BJ (cell line): ENCODE measurements at places on chromosomes 4 and X. TPM values are rescaled to one million over a fixed set of nuclear protein-coding genes. Genes with fewer than 3 reads are reported as not detected.

RASSF6 gene
- polyA plus RNA-seq = not detected in 2 replicates

SPANXN4 gene
- not detected in 2 replicates for polyA plus RNA-seq

GYG2 gene
- 6.5 and 9.3 TPM in 2 replicates for polyA plus RNA-seq

FRG2 gene
- not detected in 2 replicates for polyA plus RNA-seq

RAPGEF2 gene
- polyA plus RNA-seq = 19.6 and 28.3 TPM in 2 replicates

SMS gene
- polyA plus RNA-seq = 26.0 and 43.9 TPM in 2 replicates

MAGEB17 gene
- polyA plus RNA-seq = not detected in 2 replicates

AVPR2 gene
- polyA plus RNA-seq = not detected in 2 replicates

FRMD7 gene
- not detected in 2 replicates for polyA plus RNA-seq

STARD8 gene
- polyA plus RNA-seq = 2.1 and 2.9 TPM in 2 replicates

PCDH19 gene
- polyA plus RNA-seq = 0.01 TPM in 1 of 2 replicates, not detected in the other

CTAG1A gene
- polyA plus RNA-seq = not detected in 2 replicates

SFRP2 gene
- 0.05 TPM in 1 of 2 replicates, not detected in the other for polyA plus RNA-seq

RIBC1 gene
- 0.09 TPM in 1 of 2 replicates, not detected in the other for polyA plus RNA-seq

COQ2 gene
- 14.5 and 21.0 TPM in 2 replicates for polyA plus RNA-seq

NPY1R gene
- not detected in 2 replicates for polyA plus RNA-seq

SSX2B gene
- polyA plus RNA-seq = not detected in 2 replicates

DIPK2B gene
- not detected in 2 replicates for polyA plus RNA-seq

PABPC1L2A gene
- not detected in 2 replicates for polyA plus RNA-seq

STK32B gene
- 5.6 and 11.2 TPM in 2 replicates for polyA plus RNA-seq

FOXR2 gene
- polyA plus RNA-seq = not detected in 2 replicates

CCDC120 gene
- polyA plus RNA-seq = 0.49 and 0.96 TPM in 2 replicates

GABRB1 gene
- polyA plus RNA-seq = not detected in 2 replicates

GRIA3 gene
- polyA plus RNA-seq = 27.7 and 34.7 TPM in 2 replicates

BANK1 gene
- polyA plus RNA-seq = 0.40 and 0.43 TPM in 2 replicates

GAB3 gene
- polyA plus RNA-seq = 0.82 and 0.99 TPM in 2 replicates

EGF gene
- 2.1 and 3.2 TPM in 2 replicates for polyA plus RNA-seq

ODAPH gene
- polyA plus RNA-seq = not detected in 2 replicates

MTMR8 gene
- not detected in 2 replicates for polyA plus RNA-seq

USP17L5 gene
- not detected in 2 replicates for polyA plus RNA-seq

ADH1C gene
- polyA plus RNA-seq = 0.13 and 0.28 TPM in 2 replicates

DGKQ gene
- 3.7 and 6.5 TPM in 2 replicates for polyA plus RNA-seq

F9 gene
- not detected in 2 replicates for polyA plus RNA-seq

MAMLD1 gene
- 2.9 and 3.9 TPM in 2 replicates for polyA plus RNA-seq

MAOA gene
- polyA plus RNA-seq = 0.10 and 0.36 TPM in 2 replicates

VSIG1 gene
- polyA plus RNA-seq = 0.02 and 0.26 TPM in 2 replicates

TRIM60 gene
- not detected in 2 replicates for polyA plus RNA-seq

PARM1 gene
- polyA plus RNA-seq = 0.01 and 0.02 TPM in 2 replicates

TMPRSS11E gene
- polyA plus RNA-seq = not detected in 2 replicates

HSPA4L gene
- polyA plus RNA-seq = 0.72 and 1.3 TPM in 2 replicates

ATP6AP1 gene
- polyA plus RNA-seq = 82.8 and 143 TPM in 2 replicates
